Right renal cortex interstitium (tissue), 3 donors: ENCODE measurements at places on chromosomes 5 and 9.

DNA sequence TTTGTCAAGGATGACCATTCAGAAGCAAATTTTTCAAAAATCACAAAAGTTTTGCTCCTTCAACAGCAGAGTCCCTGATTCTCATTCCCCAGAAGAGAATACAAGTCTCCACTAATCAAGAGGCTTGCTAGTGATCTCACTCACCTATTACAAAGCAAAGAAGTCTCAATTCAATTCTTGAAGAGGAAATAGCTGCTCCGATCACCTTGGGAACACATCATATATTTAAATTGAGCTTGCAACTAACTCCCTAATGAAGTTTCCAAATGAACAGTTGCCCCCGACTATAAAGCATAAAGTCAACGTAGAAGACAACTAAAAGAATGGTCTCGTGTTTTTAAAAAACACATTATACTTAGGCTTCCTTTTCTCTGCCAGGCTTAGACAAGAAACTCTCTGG lies 1.6 kb downstream of the LIFR start:
- DNase-seq: no peak

DNA sequence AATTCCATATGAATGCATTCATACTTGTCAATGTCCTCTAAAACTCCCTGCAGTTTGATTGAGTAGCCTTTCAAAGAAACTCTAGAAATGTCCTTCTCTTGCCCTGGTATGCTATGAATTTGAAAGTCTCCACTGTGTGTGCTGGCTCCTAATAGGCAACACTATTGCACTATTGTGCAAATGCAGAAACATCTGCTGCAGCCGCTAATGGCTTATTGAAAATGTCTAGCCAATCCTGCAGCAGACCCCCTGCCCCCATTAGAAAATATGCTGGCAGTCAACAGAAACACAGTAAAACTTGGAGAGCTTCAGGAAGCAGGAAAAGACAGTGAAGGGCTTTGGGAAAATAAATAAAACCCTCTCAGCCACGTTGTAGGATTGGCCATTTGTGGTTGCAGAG lies 87.3 kb upstream of the GRAMD2B start:
- no peak for DNase-seq

DNA sequence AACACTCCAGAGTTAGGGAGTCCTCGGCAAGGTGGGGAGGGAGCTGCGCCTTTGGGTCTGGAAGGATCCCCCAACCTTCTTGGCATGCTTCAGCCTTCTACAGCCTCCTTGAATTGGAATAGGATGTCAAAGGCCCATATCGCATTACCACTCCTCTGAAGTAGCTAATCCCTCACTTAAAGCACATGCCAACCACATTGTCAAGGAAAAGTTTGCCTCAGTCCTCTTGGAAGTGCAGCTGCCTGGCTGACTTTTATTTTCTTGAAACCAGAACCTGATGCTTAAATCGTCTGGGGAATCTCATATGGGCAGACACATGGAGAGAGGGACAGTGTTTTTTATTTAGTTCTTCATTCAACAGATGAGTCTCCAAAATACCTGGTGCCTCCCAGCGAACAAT lies 14.5 kb downstream of the CXCL14 start:
- no peak for DNase-seq

DNA sequence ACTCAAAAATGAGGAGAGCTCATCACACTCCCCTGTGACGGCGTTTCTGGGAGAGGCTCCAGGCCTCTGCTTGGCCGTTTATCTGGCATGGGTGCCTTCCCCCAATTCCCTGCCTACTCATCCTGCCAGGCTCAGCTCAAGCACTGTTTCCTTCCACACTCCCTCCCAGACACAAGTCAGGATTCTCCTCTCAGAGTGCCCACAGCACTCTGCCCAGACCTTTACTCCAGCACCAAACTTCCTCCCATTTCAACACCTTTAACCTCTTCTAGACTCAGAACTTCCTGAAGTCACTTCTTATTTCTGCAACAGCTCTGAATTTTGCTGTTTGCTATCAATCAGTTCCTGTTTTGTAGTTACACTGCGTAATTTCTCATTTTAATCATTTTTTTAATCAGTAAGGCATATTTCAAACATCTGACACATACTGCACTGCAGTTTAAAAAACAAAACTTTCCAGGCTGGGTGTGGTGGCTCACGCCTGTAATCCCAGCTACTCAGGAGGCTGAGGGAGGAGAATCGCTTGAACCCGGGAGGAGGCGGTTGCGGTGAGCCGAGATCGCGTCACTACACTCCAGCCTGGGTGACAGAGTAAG lies 16.0 kb downstream of the TRMO start:
- DNase-seq: no peak

DNA sequence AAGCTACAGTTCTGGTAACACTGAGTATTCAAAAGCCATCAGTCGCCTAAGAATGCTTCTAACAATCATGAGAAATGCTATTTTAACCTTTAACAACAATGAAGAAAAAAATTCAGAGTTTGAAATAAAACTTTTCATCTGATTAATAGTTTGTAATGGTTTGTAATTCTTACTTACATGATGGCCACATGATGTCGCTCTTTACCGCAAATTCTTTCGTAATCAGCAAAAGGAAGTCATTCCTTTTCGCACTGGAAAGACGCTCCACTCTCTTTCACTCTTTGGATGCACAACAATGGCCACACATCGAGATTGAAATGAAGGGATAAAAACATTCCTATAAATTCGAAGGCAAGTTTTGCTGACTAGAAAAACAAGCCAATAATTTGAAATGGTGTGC lies at the start of gene PCDHA7:
Gene PCDHA7 (plus strand): TSS at position 277 of the 400 bp plus-strand sequence. CDS start 115 bp downstream, at position 392.
- DNase-seq: no peak
